ENCODE measurements at places on chromosomes 5 and 9.

DNA sequence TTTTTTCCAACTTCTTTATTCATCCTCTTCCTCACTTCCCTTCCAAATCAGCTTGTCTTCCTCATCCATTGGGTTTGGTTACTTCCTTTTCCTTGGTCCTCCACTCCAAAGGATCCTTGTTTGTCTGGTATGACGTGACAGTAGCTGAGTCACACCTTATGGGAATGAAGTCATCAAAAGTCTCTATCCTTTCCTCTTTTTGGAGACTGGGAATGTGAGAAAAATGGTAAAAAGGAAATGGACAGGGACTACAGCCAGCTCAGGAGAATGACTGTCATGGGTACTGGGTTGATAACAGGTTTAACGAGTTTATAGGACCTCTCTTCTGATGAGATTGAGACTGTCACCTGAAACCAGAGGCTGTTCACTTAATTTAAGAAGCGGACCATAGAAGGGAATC is 76.2 kb upstream of the MYO10 start:
- DNase-seq: no peak

DNA sequence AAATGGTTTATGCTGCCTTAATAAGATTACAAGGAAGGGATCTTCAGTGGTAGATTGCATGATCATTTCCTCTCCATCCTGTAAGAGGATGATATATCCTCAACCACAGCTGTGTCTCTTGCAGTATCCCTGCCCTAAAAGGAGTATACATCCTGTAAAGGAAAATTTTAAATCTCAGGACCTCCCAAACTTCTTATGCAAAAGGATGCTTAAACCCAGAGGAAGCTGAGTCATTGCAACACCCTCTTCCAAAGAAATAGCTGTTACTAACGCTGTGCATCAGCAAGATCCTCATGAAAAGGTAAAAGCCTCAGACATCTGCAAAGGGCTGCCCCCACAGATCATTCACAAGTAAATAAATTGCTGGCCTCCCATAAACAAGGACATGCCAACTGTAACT is 599.0 kb downstream of the PRELID2 start:
- DNase-seq: no peak

GRCh38 chr9:137828527-137829259 is 48.9 kb upstream of the CACNA1B start:
- no peak for DNase-seq

GRCh38 chr5:57216714-57217113 is 42.9 kb downstream of the GPBP1 start:
- no peak for DNase-seq
